Activated CD4-positive, alpha-beta T cell treated with anti-CD3 and anti-CD28 coated beads, Interleukin-2, amount 50 U/mL, for 1 hour (primary cell): ENCODE measurements at places on chromosomes 1 and 21.

DNA sequence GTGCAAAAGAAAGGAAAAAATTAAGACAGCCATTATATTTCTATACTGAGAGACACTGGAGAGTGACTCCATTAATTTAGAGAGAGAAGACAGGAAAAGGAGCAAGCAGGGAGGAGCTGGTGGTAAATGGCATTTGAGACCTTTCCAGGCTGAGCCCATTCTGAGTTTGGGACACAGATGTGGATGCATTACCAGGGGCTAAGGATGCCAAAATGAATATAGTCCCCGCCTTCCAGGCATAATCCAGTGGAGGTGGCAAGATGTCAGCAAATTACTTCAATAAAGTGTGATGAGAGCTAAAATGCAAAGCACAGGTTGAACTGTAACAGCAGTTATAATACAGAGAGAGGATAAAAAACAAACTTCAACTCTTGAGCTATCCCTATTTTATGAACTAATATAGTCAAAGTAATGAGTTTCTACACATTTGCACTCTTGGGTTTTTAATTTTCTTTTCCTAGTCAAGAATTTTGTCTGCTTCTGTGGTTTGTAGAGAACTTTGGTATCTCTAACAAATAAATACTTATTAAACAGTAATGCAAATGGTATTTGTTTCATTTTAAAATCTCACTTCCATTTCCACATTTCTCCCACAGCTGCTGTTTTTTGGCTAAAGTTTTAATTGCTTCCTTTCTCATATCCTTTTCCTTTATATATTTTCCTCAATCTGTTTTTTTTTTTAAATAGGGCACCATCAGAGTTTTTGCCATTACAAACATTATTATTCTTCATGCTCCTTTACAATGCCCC, 228.2 kb upstream of the KCNK2 start:
- no peak for DNase-seq

GRCh38 chr1:100759188-100759587, 39.6 kb downstream of the VCAM1 start:
- DNase-seq, result no peak

DNA sequence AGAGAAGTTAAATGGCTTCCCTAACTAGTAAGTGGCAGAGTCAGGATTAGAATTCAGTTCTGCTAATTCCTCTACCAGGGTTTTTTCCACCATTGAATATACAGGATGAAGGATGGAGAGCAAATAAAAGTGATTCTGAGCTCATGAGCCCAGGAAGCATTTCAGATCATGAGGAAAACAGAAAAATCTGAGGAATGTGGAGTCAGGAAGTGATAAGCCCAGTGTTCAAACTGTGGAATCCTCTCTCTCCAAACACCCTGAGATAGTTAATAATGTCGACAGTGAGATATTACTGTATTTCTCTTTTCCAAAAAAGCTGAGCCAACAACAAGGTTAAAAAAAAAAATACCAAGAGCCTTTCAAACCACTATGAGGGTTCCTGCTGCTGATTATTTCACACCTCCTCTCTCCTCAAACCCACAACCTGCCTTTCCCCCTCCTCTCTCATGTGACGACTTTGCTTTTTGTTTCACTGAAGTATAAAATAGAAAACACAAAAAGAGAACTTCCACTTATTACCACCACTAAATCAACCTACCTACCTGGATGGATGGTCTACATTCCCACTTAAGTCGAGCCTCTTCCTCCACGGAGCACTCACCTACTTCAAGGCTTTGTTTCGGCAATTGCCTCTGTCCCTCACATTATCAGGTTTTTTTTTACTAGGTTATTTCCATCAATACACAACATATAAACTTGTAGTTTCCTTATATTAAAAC, 8.9 kb downstream of the SLAMF1 start:
- no peak for DNase-seq

GRCh38 chr1:108561689-108562326, 1.9 kb downstream of the EEIG2 start:
- DNase-seq, result peak; percentile 83

DNA sequence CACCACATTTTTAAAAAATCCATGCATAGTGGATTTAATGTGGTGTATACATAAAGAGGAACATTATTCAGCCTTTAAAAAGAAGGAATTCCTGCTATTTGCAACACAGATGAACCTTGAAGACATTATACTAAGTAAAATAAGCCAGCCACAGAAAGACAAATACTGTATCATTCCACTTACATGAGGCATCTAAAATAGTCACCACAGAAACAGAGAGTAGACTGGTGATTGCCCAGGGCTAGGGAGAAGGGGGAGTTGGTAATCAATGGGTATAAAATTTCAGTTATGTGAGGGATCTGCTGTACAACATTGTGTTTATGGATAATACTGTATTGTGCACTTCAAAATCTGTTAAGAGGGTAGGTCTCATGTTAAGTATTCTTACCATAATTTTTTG, 10.0 kb downstream of the FAM163A start:
- DNase-seq, result no peak

DNA sequence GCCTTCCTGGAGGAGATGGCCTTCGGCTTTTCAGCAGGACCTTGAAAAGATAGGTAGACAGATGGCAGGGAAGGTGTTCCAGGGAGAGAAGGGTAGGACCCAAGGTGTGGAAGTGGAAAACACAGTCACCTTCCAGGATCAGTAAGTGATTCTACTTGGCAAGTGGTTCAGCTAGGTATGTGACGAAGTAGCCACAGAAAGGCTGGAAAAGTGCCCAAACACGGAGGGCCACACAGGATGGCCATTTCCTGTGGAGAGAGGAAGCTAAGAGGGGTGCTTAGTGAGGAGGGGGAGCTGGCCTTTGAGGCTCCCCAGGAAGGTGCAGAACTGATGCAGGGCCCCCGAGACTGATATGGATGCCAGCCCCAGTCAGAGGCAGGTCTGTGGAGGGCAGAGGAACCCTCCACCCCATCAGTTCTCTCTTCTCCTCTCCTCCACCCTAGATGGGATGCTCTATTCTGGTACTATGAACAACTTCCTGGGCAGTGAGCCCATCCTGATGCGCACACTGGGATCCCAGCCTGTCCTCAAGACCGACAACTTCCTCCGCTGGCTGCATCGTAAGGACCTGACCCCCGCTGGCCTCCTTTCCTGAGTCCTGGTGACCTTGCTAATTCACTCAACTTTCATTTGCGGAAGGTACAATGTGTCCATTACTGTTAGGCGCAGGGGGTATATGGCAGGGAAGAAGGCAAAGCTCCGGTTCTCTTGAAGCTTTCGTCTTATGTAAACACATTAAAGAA, 6.8 kb downstream of the SEMA4A start:
- no peak for DNase-seq

- no peak for DNase-seq
These were observed 111.9 kb downstream of the DENND1B start for GRCh38 chr1:197663162-197663953.

- DNase-seq, result no peak
These were observed 1.7 kb downstream of the HLX start for GRCh38 chr1:220880726-220881506.

GRCh38 chr1:20621012-20621411, 12.2 kb upstream of the PINK1 start:
- no peak for DNase-seq

DNA sequence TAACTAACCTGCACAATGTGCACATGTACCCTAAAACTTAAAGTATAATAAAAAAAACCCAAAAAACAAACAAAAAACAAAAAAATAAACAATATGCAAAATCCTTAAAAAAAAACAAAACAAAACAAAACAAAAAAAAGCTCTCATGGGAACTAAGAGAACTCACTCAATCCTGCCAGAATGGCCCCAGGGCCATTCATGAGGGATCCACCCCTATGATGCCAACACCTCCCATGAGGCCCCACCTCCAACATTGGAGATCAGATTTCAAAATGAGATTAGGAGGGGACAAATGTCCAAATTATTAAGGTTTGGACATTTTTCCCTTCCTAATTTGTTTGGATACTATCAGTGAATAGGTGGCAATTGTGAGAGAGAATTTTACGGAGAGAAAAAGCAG, 10.2 kb downstream of the CYP4B1 start:
- no peak for DNase-seq

DNA sequence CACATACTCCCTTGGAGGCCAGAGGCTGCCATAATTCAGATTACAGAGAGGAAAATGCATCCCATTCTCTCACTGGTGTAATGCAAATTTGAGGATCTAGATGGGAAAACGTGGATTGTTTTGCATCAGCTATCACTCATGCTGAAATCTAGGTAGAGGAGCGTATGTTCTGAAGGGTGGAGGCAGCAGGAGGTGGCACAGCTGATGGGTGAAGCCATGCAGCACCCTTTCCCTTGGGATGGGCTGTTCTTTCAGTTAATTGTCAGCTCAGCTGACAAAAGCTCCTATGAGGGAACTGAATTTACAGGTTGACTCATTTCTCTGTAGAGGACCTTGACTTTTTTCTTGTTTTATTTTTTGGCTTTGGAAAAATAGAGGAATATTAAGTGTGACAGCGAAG, 41.8 kb downstream of the CAMTA1 start:
- DNase-seq, result no peak

GRCh38 chr1:160752924-160753323, 13.9 kb downstream of the SLAMF7 start:
- no peak for DNase-seq

GRCh38 chr21:17609681-17610080, 3.0 kb downstream of the BTG3 start:
- DNase-seq, result no peak

GRCh38 chr1:73463873-73464272, 734.1 kb downstream of the LRRIQ3 start:
- no peak for DNase-seq

DNA sequence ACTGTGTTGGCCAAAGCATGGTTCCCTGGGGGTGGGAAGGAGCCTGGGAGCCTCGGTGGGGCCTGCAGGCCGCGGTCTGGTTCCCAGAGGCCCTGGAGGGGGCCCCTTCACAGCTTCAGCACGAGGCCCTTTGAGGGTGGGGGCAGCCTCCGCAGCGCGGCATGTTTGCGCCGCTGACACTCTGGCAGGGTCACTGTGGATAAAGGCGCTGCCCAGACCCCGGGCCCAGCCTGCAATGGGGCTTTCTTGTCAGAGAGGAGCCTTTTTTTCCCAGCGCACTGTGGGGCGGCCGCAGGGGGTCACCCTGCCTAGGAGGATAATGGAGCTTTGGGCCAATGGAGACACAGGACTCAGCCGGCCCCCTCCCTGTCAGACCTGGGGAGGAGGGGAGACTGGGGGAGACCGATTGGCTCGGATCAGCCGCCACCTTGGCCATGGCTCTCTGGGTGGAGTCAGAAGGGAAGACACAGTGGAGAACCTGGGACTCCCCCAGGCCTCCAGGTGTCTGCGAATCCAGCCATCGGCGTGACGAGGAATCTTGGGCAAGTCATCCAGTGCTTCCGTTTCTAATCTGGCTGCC, 26.0 kb downstream of the EPHB2 start:
- no peak for DNase-seq

GRCh38 chr1:7644961-7645750, 125.9 kb upstream of the VAMP3 start:
- DNase-seq, result no peak

- no peak for DNase-seq
These were observed 193.0 kb downstream of the FASLG start for GRCh38 chr1:172851856-172852255.

DNA sequence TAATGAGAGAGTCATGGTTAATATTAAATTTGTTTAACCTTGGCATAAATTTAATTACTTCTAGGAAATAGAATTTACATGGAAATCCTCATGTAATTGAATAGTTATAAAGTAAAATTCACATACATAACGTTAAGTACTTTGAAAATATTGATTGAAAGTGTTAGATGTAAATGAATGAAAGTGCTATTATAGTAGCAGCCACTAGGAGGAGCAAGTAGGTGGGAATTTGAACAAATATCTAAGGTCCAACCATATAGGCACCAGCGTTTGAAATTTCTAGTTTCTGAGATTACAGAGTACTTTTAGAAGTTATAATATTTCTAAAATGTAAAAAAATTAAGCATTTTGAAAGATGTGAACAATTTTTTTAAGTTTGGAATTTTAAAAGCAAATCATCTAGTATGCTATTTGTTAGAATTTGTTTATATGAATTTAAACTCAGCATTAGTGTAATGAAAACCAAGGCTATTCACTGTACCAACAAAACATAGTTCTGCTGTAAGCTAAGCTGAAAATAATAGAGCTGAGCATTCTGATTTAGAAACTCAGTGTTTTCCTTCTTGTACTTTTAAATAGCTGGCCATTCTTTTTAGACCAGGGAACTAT, 3.3 kb downstream of the B3GALT2 start:
- no peak for DNase-seq

- DNase-seq, result no peak
These were observed 124.3 kb downstream of the ETS2 start for GRCh38 chr21:38930066-38930465.

- DNase-seq, result no peak
These were observed 33.4 kb upstream of the SMYD2 start for GRCh38 chr1:214247501-214248041.

GRCh38 chr1:54001591-54001990, 16.4 kb downstream of the LDLRAD1 start:
- no peak for DNase-seq

DNA sequence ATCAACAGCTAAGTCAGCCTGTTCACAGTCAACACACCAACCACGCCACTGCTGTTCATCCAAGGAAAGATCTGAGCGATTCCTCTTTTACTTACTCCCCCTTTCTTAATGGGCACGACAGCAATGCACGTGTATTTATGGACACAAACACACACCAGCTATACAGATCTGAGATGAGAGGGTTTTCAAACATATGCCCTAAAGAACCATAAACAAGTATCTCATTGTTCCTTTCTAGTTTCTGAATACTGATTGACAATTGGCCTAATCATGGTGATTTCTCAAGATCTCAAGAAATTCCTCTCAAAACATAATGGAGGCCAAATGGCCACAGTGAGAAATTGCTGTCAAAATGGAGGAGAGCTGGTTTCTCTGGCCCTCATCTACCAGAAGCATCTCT, 18.0 kb downstream of the TOR3A start:
- DNase-seq, result no peak

GRCh38 chr1:162587761-162588260, 26.3 kb downstream of the UAP1 start:
- DNase-seq, result no peak

DNA sequence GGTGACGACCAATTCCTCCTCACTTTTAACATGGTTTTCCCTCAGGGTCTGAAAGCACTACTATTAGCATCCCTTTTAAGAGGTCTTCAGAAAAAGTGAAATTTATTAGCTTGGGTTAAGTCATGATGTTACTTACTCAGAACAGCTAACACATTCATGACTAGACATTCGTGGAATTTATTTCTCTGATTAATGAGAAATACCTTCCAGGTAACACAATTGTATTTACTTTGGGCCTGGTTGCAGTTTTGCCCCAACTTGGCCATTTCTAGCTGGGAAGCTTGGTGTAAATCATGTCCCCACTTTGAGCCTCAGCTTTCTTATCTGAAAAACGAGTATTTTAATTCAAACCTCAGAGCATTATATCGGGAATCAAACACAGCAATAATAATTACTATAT, 119.2 kb upstream of the SPATA6 start:
- no peak for DNase-seq

- DNase-seq, result no peak
These were observed 8.2 kb downstream of the BCL9 start for GRCh38 chr1:147549526-147549925.

DNA sequence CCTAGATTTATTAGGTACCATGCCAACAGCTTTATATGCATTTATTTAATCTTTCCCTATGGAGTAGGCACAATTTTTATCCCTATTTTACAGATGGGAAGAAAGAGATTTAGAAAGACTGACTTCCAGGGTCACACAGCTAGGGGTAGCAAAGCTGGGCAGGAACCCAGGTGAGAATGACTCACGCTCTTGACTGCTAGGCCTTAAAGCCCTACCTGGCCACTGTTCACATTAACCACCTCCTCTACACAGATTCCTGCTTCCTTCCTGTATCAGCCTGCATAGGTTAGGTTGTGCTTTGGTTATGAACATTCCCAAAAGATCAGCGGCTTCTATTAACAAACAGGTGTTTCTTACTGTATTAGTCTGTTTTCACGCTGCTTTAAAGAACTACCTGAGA, 53.2 kb downstream of the DNAJC6 start:
- no peak for DNase-seq
